ENCODE measurements at places on chromosomes 4 and X.

DNA sequence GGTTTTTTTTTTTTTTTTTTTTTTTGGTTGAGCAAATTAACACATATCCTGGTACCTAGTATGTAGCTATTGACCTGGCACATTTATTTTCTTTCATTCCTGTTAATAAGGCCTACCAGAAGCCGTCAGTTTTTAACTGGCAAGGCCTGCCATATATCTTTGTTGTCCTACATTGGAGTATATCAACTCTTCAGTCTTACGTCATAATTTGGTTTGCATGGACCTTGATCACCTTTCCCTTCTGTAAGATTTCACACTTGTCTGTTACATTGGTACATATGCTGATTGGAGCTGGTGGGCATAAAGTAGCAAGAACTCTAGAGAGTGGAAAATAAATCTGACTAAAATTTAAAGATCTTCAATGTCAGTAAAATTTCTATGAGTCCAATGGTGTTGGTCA, 1658.0 kb downstream of the C4orf33 start:
- DNase-seq: no peak

- no peak for DNase-seq
These were observed 652 bp downstream of the SRPX start for GRCh38 chrX:38220024-38220414.

- no peak for DNase-seq
These were observed 1629.2 kb upstream of the ADGRL3 start for GRCh38 chr4:59570860-59571476.

DNA sequence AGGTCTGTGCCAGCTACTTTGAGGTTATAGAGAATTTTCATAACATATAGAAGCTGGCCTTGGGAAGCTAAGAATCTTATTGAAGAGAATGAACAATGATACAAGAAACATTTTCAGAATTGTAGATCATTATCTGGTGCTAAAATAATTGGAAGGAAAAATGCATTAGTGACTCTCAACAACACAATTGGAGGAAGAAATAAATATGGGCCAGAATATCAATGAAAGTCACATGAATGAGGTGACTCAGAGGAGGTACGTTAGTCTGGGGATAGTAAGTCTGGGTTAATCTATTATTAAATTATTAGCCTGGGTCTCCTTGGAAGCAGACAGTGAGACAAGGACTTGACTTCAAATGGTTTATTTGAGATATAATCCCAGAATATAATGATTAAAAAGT, 529.3 kb upstream of the SLIT2 start:
- DNase-seq: no peak

DNA sequence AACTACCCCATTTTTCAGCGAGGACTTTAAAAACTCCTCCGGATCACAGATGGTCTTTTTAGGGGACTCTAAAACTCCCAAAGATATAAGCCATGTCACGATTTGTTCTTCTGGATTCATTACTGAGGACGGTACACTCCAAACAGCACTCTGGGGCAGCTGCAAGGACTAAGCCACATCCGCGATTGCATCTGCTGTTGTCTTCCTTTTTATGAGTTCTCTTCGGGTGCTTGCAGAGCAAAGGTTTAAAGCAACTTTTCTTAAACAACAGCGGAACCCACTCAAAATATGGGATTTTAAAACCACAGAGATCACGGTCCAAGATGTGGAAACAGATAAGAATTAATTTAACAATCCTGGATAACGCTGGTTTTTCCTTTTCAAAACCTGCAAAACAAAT, at the start of gene ARHGEF6:
ARHGEF6 (minus strand) TSS at position 170 of the 400 bp plus-strand sequence; CDS start at position 120, 50 bp downstream.
- DNase-seq: no peak

DNA sequence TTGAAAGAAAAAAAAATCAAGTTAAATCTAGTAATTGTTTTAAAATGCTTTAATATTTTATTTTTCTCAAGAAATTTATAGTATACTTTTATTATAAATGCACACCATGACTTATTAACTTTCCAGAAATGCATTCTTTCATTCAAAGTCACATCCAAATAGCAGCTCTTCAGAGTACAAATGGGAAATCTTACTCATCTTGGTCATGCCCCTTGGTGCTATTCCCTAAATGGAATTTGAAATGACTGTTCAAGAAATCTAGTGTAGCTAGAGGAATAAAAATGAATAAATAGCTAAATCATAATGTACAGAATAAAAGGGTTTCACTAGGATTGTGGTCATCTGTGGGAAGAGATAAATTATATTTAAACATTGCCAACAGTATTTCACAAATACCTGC, 1139.7 kb downstream of the PCDH18 start:
- no peak for DNase-seq

DNA sequence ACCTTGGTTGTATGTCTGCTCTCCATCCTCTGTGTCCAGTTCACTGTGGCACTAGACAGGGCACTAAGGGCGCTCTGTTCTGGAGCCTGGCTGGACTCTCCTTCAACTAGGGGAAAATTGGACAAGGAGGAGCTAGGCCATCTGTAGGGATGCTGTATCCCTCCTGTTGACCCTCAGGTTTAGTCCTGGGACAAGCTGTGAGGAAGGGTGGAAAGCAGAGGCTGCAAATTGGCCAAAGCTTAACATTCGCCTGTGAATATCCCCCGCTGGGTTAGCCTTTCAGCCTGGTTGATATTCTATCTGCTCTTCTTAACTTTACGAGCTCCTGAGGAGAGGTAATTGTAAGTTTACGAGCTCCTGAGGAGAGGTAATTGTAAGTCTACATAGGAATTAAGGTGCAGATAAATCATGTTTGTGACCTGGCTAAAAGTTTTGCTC, 64.4 kb upstream of the ENPEP start:
- no peak for DNase-seq

DNA sequence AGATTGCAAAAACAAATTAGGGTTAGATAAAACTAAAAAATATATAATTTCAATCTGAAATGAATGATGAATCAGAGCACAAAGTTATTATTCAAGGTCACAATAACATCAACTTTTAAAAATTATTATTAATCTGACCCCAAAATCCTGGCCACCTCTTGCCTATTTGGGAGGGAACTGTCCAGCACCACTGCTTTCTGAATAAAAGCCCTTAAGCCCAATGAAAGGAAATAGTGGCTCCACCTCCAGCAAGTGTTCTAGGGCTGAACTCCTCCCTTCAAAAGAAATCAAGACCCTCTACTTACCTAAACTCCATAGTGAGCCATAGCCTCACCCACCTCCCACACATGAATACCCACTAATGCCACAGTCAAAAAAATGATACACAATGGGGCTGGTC, 208.2 kb downstream of the PARM1 start:
- no peak for DNase-seq

- DNase-seq: no peak
These were observed 196.6 kb upstream of the ETNPPL start for GRCh38 chr4:108959491-108959890.

DNA sequence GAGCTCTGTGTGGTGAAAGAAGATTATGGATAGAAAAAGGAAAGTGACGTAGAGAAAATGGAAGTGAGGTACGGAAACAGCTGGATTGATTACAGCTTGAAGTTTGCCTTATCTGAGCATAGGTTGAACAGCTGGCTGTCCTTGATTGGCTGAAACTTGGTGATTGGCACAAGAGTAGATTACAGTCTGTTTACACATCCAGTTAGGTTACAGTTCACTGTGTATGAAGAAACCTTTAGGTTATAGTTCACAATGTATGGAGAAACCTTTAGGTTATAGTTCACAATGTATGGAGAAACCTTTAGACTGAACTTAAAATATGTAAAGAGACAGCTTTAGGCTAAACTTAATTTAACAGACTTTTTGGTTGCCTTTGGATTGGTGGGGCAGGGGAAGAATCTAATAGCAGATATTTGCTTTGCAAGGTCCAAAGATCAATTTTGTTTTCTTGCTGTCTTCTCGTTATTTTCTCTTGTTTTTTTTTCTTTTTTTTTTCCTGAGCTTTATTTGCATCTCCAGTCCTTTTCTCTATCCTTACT, 15.6 kb upstream of the ART3 start:
- DNase-seq: no peak

DNA sequence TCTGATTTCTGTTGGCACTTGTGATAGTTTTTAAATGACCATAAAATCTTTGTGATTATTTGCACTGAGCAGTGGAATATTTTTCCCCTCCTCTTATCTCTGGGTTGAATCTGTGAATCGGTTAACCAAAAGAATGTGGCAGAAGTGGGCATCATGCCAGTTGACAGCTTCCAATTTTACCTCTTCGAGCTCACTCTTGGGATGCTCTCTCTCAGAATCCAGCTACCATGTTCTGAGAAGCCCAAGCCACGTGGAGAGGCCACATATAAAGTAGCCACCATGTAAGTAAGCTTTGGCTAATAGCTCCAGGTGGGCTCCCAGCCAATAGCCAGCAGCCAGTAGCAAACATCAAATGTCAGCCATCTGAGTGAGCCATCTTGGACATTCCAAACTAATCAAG, 12.9 kb upstream of the WDR19 start:
- no peak for DNase-seq

GRCh38 chr4:172819353-172819752, 349.3 kb upstream of the GALNT7 start:
- no peak for DNase-seq

- no peak for DNase-seq
These were observed 191.9 kb downstream of the MAB21L2 start for GRCh38 chr4:150773729-150774449.

GRCh38 chrX:73963682-73964081, 340.3 kb upstream of the ZCCHC13 start:
- DNase-seq: no peak

GRCh38 chr4:88054901-88055300, 47.5 kb downstream of the PKD2 start:
- DNase-seq: no peak

DNA sequence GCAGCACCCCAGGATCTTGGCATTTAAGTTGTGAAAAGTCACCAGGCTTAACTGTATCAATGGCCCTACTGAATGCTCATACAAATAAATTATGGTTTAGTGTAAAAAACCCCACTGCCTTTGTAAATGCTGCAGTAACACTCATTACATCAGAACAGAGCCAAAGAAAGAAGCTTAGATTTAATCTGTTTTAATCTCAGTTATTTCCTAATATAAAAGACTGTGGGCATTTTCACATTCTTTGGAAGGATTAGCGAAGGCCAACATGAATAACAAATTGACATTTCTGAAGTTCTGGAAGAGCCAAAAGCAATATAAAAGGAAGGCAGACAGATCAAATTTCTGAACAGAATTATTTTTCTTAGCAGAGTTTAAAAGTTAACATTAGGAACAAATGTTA, 140.0 kb upstream of the HCCS start:
- no peak for DNase-seq

DNA sequence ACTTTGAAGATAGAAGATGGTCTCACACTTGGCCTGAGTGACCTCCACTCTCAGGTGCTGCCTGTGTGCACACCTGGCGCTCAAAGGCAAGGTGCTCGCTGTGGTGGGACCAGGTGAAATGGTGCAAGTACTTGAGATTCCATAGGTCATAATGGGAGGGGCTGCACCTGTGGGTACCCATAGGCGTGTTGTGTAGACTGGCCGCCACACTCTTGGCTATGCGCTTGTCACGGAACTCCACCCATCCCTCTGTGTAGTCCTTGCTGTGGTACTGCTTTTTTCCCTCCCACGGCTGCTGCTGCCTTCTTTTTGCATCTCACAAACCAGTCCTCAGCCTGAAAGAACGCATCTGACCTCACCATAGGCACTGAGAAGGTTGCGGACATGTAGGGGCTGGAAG, 27.0 kb downstream of the METAP1 start:
- no peak for DNase-seq

- DNase-seq: no peak
These were observed 134.2 kb downstream of the SPOCK3 start for GRCh38 chr4:167100120-167100519.

DNA sequence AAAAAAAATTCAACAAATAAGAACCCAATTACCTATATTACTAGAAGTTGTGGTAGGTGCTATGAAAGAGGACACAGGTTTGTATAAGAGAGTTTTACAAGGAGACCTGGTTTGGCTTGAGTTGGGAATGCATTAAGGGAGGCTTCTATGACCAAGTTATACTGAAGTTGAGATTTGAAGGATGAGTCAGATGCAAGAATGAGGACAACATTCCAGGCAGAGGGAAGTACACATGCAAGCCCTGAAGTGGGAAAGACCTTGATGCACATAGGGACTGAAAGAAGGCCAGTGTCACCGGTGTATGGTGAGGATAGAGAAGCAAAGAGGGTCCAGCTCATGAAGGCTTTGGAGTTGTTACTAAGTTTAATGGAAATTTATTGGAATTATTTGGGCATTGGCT, 52.2 kb downstream of the ANK2 start:
- no peak for DNase-seq

GRCh38 chrX:14776901-14777300, 96.0 kb downstream of the FANCB start:
- DNase-seq: no peak

DNA sequence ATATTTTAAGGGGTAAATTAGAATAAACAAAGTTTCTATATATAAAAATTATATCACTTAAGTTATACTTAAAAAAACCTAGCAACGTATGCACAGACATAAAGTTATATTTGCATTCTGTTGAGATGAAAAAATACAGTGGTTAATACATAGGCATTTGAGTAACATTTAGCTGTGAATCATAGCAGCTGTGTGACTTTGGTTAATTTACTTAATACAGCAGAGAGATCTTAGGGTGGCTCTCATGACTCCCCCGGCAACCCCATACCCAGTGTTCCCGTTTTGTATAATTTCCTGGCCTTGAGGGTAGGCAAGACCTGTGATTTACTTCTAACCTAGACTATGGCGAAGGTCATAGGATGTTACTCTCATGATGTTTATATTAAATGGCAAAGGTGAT, 504.8 kb downstream of the INPP4B start:
- DNase-seq: no peak

GRCh38 chr4:77504407-77504806, 101.2 kb upstream of the CXCL13 start:
- no peak for DNase-seq

DNA sequence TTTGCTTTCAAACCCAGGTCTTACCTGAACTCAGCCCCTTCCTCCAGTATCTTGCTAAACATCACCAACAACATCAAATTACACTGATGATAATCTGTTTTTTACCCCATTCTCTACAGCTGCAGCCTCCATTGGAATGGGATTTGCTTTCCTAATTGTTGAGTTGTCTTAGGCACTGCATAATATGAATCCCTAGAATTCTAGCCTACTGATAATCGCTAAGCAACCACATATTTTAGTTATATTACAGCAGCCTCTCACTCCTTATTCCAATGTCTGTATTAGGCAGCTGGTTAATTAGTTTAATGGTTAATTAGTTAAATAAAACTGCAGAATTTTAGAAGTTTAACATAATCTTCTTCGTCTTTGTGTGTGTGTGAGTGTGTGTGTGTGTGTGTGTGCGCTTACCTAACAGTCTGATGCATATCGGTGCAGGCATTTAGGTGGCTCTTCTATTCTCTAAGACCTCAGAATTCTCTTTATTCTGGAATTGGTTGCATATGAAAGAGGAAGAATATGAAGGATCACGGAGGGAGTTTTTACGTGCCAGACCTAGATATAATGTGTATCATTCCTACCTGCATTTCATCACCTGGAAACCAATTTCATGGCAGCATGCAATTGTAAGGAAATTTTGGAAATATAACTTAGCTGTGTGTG, 5.3 kb upstream of the COMMD8 start:
- DNase-seq: no peak

All from T-helper 2 cell (primary cell).